ENCODE measurements at places on chromosomes 7 and 10.
A peak's percentile ranks its signal among the peaks of the same experiment; 100 is the strongest.

DNA sequence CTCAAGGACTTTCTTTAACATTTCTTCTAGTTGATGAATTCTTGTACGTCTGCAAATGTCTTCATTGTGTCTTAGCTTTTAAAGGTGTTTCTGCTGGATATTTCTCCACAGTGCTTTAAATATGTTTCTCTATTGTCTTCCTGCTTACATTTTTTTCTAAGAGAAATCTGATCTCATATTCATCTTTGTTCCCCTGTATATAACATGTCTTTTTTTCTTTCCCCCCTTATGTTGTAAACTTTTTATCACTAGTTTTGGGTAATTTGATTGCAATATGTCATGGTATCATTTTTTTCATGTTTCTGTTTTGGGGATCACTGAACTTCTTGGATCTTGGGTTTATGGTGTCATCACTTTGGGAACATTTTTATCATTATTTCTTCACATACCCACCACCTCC is 7.5 kb downstream of the RBAK start:
- no peak for DNase-seq

DNA sequence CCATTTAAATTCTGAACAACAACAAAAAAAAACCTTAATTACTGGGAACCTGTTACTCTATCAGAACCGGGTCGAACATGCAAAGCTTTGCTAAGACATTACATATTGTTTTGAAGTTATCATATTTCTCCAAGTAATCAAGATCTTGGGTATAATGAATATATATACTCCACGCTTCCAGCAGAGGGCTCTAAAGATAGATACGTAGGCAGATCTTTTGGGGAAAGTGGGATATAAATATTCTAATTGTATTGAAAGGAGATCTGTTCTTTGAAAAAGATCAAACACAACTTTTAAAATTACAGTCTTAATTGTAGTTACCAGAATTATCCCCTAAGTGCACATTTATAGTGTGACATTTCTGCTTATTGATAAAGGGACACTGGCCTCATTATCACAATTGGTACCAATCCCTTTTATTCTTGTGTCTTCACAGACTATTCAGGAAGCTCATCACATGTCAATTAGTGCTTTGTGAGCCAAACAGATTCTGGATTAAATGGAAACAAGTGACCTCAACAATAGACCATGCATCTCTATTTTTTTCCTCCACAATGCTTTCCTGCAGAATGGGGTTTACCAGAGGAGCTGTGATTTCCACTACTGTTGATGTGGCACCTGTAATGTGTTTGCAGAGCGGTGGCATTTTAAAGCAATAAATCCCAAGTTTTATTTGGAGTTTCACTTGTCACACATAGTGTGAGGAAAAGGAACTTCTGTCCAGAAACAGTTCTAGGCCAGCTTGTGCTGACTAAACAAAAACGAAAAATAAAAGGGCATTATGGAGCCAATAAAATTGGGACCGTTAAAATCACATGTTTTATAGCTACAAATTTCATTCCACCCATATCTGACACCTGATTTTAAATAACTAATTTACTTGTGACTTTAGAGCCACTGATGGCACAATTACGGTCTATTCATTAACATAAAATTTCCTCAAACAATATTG is 122.4 kb downstream of the CTTNBP2 start:
- DNase-seq: peak; percentile 28

DNA sequence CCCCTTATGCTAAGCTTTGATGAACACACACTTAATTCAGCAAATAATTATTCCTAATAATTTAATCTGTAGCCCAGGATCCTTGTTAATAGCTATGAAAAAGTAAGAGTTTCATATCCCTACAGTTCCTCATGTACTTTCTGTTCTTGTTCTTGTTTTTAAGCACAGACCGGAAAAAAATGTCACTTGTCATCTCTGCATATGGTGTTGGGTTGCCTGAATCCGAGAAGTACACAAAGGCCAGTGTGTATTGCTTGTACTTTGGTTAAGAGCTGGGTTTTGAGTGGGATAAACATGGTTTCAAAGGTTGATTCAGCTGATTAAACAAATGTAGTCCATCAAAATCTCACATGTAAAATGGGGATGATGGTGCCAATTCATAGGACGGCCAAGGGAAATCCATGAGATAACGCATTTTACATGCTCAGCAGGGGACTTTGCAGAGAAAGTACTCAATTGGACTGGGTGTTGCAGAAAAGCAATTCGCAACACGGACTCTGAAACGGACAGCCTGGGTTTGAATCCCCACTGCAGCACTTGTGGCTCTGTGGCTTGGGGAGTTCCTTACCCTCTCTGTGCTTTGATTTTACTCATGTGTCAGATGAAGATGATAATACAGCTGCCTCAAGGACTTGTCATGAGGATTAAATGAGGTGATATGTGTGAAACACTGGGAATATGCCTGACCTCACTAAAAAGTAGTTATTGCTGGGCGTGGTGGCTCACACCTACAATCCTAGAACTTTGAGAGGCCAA is 71.7 kb downstream of the MAP3K8 start:
- no peak for DNase-seq

- DNase-seq: no peak
Observed at GRCh38 chr10:22999942-23000341, 72.1 kb downstream of the ARMC3 start.

DNA sequence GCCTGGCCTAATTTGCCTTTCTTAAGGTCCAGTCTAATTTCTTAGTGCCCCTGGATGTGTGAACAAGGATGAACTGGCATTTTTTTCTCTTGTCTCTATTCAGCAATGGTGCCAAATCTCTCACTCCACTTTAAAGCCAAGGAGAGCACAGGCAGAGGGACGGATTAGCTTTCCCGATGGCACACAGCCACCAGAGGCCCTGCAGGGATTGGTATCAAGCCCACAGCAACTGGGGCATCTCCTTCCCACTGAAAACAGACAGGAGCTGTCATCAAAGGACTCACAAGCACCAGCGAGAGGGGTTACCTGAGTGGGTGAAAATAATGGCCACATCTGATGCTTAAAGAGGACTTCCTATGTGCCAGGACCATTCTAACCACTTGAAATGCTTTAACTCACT is 83.1 kb downstream of the ITIH5 start:
- DNase-seq: no peak

DNA sequence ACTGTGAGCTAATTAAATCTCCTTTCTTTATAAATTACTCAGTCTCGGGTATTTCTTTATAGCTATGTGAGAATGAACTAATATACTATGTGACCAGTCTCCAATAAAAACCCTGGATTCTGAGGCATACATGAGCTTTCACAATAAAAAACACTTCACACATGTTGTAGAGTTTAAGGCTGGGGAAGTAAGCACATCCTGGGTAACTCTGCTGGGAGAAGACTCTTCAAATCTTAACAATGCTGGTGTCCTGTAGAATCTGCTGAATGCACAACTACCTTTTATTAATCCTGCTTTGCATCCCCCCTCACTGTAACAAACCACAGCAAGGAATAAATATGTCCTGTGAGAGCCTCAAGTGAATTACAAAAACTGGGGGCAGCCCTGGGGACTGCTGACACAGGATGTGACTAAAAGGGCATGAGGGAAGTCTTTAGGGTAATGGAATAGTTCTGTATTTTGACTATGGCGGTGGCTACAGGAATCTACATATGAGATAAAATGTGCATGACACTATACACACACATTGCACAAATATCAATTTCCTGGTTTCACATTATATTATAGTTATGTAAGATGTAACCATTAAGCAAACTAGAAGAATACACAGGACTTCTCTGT is 45.1 kb upstream of the KCTD7 start:
- no peak for DNase-seq

DNA sequence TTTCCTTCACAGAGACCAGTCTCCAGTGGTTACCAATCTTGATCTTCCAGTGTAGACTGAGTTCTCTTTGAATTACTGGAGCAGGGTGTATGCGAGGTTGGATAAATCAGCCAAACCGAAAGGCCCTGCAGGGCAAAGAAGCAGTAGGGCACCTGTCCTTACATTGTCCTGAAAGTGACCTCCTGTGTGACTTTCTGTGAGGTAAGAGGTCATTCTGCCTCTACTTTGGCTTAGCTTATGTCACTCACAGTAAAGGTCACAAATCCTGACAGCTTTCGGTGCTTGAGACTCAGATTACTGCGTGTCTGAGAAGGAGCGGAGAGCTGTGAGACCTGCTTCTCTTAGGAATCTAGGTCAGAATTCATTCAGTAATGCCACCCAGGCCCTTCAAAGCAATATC is 252.7 kb upstream of the ETV1 start:
- no peak for DNase-seq

DNA sequence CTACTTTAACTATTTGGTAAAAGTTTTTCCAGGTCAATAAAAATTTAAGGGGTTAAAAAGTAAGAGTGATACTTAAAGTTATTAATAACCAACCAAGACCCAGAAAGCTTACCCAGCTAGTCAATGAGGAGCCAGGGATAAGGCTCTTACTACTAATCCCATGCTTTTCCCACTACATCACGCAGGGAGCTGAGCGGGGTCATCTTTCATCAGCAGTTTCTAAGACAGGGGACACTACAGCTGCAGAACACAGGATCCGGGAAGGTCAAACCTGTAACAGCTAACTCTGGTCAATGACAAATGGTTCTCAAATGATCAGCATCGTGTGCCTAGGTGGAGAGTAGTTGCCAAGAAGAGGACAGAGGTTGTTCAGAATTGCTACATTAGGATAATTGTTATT is 65.1 kb downstream of the RSU1 start:
- no peak for DNase-seq

- DNase-seq: no peak
Observed at GRCh38 chr7:7292608-7293007, 110.3 kb downstream of the C1GALT1 start.
